ENCODE measurements at places on chromosomes 11 and 22.

- no peak for DNase-seq
Measured at GRCh38 chr22:47787501-47788227, 1025.2 kb downstream of the TBC1D22A start.

DNA sequence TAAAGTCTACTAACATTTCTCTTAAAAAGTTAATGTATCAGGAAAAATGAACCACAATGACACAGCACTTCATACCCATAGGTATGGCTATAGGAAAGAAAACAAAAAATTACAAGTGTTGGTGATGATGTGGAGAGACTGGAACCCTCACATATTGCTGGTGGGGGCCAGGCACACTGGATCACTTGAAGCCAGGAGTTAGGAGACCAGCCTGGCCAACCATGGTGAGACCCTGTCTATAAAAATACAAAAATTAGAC lies 26.7 kb downstream of the TCF20 start:
- no peak for DNase-seq

DNA sequence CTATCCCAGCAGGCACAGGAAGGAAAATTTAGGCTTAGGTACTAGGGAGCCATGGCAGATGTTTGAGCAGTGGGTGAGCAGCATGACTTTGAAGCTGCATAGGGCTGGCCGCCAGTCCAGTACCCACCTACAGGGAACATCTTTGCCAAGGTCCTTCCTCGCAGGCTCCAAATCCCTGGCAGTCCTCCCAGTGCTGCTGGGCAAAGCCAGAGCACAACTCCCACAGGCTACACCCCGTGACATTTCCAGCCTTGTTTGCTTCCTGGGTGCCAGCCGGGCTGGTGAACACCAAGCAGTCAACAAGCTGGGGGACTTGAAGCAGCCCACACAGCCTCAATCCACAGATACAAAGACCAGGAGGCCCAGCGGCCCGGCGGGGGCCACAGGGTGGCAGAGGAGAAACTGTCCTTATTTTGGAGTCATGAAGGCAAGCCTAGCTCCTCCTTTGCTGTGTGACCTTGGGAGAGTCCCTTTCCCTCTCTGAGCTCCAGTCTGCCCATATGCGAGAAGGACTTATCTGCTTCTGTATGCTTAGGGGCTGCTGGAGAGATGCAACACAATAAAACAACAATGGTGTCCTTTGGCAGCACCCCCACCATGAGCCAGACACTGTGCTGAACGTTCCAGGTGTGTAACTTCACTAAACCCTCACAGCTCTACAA lies 28.0 kb downstream of the TPST2 start:
- DNase-seq, result no peak

- no peak for DNase-seq
Measured at GRCh38 chr11:76578654-76579055, 91.9 kb downstream of the LRRC32 start.

DNA sequence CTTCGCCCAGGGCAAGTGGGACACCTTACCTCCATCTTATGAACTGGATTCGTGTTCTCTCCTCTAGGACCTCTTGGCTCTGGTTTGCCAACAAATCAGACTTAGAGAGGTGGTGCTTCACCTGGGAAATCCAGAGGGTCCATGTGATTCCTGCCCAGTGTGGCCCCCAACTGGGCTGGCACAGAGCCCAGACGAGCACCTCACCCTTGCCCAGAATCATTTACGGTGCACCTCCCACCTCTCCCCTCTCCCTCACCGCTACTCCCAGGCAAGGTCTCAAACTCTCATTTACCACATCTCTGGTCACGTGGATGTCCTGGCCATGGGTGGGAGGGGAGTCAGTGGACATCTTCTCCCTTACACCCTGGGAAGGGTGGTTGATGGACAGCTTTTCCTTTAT lies 1.1 kb downstream of the SPATA19 start:
- DNase-seq, result no peak

- DNase-seq, result no peak
Measured at GRCh38 chr11:129275828-129276227, 83.7 kb upstream of the ARHGAP32 start.

- DNase-seq, result no peak
Measured at GRCh38 chr11:20058749-20059458, 101.4 kb downstream of the DBX1 start.

GRCh38 chr11:2444821-2445745 lies at the start of gene KCNQ1:
Gene KCNQ1, plus strand, starts transcription at chr11:2445008. Its CDS starts 91 bp downstream, at chr11:2445099.
- peak; percentile 33 for DNase-seq

DNA sequence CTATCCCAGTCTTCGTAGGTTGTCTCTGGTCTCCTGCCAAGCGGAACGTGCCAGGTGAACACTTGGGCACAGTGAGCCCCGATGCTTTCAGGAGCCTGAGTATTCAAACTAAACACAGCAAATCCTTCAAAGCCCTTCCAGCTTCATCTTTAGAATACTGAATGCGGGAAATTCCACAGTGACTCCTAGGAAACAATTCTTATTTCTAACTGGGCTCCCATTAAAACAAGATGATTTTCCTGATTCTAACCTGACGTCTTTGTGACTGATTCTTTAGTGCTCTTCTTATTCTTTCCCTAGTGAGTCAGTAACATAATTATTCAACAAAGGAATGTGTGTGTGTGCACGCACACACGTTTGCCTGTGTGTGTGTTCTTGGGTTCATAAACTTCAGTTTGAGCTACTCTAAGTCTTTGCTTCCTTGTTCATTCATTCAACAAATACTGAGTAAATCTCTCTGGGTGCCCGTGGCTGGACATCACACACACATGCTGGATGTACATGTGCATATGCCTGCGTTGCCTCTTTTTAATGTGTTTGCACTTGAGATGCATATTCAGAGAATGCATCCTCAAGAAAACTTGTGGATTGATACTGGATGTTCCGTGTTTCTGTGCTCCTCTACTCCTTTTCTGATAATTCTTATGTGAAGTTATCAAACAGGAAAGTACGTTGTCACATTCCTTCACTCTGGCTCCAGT lies 134.5 kb downstream of the WNT7B start:
- peak; percentile 70 for DNase-seq

- DNase-seq, result peak; percentile 49
Measured at GRCh38 chr11:92211576-92212167, 12.9 kb upstream of the FAT3 start.

DNA sequence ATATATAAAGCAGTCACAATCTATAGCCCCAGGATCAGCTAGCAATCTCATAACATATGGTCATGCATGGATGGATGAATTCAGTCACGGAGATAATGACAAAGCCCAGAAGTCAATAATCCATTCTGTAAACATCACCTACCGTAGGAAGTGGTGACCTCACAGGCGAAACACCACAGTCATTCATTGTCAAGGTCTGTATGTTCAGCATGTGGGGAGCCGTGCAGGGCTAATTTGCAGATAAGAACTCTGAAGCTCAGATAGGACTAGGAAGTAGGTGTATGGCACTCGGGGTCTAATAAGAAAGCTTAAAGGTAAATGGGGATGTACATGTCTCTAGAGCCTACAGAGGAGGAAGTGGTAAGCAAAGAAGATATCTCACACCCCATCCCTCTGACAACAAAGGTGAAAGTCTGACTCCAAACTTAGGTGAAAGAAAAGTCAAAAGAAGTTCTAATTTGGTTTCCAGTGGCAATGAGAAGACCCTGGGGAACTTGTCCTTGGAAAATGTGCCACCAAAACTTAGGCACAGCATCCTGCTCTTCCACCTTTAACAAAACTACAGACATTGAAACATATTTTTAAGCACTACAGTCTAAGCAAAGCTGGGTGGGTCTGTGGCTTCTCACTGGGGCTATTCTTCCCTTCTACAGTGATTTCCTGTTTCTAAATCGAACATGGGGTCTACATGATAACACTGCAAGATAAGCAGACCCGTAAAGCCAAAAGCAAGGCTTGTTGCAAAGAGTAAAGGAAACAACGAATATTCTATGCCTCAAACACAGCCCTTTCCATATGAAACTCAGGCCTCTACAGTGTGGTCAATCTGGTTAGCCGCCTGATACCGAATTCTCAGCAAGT lies 5.2 kb downstream of the CRTAM start:
- DNase-seq, result no peak

DNA sequence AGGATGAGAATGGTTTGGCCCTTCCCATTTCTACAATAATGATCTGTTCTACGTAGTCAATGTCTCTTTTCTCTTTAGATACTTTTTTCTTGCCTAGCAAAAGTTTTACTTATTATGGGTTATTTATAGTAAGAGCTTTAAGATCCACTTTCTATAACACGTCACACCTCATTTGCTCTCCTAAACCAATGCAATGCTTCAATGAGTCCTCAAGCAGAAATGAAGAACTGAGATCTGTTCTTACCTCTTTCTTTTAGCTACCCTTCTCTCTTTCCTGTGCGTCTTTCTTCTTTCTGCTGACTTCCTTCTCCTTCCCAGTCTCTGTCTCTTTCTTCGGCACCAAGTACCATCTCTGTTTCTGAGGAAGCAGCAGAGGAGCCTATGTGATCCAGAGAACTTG lies 61.8 kb downstream of the SNX19 start:
- no peak for DNase-seq

All from astrocyte of the hippocampus (primary cell).